Glutamatergic neuron (in vitro differentiated cells): ENCODE measurements at places on chromosomes 5 and 9. TPM values are rescaled to one million over a fixed set of nuclear protein-coding genes. Genes with fewer than 3 reads are reported as not detected.

GPR21 gene
- 3.8 TPM for total RNA-seq

DNA sequence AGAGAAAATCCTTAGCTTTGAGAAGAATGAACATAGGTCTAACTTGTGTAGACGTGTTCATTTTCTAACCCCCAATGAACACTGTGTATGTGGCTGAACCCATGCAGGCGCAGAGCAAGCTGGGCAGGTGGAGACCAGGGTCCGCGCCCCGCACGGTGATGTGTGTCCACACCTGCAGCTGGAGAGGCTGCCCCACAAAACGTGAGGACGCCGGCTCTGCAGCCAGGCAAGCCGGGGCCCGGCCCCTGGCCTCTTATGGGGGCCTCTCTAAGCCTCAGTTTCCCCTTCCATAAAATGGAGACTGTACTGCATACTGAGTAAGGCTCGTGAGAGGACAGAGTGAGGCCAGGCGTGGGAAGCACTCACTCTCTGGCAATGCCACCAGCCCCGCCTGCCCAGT, 124.7 kb upstream of the RAPGEF1 start:
- H3K27ac ChIP-seq: no peak overlapping the region
- DNase-seq: no peak
- peaks cover 10% of the 10 kb centered on the region for H3K27me3 ChIP-seq
- no peak overlapping the region for H3K4me3 ChIP-seq
- peaks cover 10% of the 10 kb centered on the region for H3K36me3 ChIP-seq

DNA sequence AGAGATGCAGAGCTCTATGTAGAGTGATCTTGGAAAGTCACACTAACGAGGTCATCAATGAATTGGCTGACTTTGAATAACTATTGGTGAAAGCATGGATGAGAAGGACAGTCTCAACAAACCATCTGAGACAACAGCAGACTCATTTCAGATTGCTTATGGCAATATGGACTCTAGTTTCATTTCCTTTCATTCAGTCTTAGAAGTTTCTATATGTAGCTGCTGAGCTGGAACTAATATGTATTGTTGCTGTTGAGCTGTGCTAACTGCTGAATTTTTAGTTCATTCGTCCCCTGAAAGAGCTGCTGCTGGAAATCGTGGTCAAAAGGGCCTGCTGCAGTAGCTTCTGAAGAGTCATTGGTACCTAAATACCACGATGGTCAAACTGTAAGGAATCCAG, 31.3 kb downstream of the TNFSF15 start:
- H3K27me3 ChIP-seq: peaks cover 3% of the 10 kb centered on the region
- H3K4me3 ChIP-seq: no peak overlapping the region

DNA sequence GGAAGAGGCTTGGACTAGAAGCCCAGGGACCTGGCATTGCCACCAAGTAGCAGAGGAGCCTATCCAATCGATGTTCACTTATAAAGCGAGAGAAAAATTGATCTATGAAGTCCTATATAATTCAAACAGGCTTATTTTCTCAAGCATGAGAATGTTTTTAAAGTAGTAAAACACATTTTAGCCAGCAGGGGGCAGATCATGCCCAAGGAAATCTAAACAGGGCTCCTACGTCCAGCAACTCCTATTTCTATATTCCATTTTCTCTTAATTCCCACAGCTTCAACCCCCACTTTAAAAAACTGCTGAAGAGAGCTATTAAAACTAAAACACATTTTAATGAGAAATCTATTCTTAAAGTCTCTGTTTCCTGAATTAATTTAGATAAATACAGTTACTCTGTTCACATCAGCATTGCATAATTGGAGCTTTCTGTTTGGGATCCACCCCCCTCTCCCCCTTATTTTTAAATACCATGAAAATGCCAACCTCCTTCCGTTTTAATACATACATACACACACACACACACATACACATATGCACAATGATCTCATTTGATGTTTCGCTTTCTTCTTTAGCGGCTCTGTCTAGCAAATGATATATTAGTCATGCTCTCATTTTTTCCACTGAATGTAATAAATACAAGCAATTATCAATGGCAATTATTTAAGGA, 144.9 kb downstream of the MYO10 start:
- H3K27ac ChIP-seq: peak overlapping the region; percentile 48
- no peak for DNase-seq
- H3K27me3 ChIP-seq: peaks cover 17% of the 10 kb centered on the region
- peaks cover 20% of the 10 kb centered on the region for H3K4me1 ChIP-seq

DNA sequence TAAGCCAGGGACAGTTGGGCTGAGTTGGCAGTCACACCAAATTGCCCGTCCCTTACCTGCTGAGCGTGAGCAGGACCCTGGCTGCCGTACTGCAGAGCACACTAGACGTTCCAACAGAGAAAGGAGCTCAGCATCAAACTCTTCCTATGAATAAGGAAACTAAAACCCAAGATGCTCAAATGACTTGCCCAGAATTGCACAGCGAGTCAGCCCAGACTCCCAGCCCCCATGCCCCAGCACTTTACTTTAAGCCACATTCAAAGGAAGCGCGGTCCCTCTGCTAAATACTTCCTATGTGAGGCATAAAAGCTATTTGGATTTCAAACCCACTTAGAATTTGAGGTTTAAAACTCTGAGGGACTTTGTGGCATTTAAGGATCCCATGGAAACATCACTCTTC, 23.9 kb downstream of the PAX5 start:
- DNase-seq: no peak
- peaks cover 2% of the 10 kb centered on the region for H3K4me1 ChIP-seq
- no peak overlapping the region for H3K4me3 ChIP-seq
- peaks cover 7% of the 10 kb centered on the region for H3K36me3 ChIP-seq
